Stimulated activated CD8-positive, alpha-beta memory T cell treated with anti-CD3 and anti-CD28 coated beads, Interleukin-7, amount 100 ng/mL, for 48 hours (primary cell): ENCODE measurements at places on chromosomes 3 and 15.
A peak's percentile ranks its signal among the peaks of the same experiment; 100 is the strongest.

DNA sequence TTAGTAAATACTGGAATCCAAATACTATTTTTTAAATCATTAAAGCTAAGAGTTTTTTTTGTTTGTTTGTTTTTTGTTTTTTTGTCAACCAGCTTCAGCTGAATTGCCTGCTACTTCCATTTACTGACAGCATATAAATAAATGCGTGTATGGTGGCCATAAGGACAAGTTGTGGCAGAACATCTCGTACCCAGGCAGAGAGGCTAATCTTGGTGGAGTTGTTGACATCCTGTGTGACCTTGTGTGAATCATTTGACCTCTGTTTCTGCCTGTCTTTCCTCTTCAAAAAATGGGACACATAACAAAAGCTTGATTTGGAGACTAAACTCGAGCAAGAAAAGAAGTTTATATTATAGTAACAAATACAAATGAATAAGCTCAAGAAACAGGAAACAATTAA lies 734.2 kb downstream of the MCTP2 start:
- no peak for DNase-seq

DNA sequence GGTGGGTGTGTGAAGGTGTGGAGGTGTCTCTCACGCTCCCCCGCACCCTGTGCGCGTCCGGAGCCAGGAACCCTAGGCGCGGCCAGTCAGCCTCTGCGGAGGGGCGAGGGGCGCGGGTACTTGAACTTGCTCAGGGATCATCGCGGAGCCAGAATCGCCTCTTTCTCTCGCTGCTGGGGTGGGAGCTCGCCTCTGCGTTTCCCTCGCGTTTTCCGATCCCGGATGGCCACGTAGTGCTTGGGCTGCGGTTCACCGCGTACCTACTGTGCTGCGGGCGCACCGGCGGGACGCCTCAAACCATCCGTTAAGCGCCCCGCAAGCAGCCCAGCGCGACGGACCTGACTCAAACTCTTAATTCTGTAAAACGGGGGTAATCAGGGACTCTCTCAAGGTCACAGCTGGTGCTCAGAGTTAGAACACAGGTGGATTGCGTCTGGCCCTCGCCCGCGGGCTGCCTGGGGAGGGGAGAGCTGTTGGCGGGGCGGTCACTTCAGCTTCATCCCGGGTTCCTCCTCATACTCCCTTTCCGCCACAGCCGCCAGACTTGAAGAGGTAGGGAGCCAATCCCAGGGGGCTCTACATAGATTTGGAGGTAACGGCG lies 686 bp downstream of the MYRIP start:
- DNase-seq: no peak

DNA sequence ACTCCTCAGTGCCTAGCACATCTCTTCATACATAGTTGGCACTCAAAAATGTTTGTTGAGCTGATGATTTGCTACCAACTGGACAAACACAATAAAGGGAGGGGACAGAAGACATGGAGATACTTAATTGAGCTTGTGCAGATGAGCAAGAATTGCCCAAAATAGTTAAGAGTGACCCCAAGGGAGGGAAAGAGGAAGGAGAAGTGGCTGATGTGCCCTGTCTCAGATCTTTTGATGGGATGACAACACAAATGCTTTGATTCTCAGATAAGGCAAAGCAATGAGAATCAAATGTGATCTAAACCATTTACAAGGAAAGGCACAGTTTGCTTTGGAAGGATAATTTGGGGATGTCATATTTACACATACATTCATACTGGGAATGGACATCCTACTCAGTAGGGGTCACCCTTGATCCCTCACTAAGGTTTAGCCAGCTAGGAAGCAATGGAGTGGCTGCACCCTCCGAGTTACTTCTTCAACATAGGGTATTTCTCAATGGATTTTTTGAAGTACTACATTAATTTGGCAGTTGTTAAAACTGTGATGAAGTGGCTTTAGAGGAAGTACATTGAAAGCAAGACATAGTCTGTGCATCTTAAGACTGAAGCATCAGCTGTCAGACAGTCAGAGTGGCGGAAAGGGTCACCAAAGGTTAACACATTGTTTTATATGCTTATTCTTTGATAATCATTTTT lies 21.9 kb upstream of the SSR3 start:
- no peak for DNase-seq

DNA sequence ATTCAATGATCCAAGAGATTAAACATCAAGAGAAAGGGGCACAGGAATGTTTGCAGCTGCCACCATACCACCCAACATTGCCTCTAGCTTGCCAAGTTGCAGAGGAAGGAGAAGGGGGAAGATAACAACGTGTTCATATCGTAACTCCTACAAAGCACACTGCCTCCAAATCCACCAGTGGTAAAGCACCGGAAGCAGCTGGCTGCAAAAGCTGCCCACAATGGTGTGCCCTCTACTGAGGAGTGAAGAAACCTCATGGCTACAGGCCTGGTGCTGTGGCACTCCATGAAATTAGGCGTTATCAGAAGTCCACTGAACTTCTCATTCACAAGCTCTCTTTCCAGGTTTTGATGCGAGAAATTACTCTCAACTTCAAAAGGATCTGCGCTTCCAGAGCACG lies 263.9 kb upstream of the STT3B start:
- DNase-seq: no peak

DNA sequence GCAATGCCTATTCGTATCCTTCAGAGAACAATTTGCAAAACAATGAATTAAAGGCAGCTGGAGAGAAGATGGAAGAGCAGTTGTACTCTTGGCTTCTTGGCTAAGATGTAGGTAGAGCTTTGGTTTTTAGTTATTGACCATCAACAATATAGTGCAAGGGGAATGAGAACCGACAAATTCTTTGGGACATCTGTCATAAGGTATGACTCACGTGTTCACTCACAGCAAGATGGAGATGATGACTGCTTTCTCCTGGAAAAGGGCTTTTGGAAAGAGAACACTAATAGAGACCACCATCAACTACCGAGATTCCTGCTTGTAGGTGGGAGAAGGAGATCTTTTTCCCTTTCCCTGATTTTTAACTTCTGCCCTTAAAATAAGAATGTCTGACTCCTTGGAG lies 234.9 kb downstream of the NTRK3 start:
- DNase-seq: no peak

DNA sequence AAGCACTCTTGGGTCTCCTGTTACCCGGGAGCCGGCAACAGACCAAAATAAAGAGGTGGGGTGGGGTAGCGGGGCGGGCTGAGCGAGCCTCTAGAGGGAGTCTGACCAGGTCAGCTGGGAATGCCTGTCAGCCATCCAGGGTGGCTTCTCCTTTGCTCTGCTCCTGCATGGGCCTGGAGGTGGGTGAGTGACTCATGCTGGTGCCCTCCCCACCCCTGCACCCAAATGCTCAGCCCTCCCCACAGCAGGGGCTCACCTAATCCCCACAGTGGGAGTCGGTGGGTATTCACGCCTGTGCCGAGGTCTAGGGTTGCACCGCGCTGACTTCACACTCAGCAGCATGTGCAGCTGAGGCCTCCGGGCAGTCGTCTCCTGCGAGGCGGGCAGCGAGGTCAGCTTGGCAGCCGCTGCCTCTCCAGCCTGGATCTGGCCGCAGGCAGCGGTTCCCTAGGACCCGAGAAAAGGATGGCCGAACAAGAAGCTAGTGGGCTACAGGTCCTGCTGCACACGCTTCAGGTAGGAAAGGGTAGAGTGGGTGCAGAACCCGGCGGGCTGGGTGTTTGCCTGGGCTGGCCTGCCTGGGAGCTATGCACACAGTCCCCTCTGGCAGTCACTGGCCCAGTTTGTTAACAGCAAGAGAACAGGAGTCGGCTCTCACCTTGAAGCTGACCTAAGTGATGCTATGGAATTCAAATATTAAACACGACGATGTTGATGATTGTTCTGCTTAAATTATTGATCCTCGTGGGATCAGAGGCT lies at the start of gene AGBL1:
AGBL1 (plus strand) TSS at position 364 of the 759 bp plus-strand sequence.
- no peak for DNase-seq

DNA sequence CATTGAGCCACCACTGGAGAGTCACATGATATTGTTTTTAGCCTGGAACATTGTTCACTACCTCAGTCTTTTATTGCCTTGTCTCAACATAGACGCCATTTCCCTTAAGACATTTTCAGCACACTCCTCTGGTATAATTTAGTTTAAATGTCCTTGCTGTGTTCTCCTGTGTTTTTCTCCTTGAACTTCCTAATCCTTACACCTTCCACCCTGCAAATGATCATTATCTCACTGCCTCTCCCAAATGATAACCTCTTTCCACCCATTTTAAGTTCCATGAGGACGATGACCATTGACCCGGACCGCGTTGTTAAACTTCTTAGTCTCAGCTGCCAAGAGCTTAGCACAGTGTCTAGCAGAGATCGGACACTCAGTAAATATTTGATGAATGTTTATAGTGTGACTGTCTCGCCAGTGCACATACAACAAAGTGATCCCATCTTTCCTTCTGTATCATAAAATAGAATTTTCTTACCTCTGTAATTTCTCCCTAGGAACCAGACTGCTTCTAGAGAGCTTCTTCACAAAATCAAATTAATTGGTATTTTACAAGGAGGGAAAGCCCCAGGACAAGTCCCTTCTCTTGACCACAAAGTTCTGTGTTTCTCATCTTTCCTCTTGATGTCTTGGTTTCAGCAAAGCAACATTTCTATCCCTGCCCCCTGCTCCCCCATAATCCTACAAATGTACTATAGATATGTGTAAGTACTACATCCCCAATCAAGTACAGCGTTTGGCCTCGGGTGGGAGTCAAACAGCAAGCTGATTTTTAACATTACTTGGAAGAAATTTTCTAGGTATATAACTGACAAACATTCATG lies 429.6 kb downstream of the LPP start:
- DNase-seq: peak; percentile 33

GRCh38 chr3:10981961-10982360 lies 10.6 kb upstream of the SLC6A1 start:
- DNase-seq: no peak

GRCh38 chr15:73686781-73687256 lies 2.6 kb downstream of the CD276 start:
- DNase-seq: no peak

DNA sequence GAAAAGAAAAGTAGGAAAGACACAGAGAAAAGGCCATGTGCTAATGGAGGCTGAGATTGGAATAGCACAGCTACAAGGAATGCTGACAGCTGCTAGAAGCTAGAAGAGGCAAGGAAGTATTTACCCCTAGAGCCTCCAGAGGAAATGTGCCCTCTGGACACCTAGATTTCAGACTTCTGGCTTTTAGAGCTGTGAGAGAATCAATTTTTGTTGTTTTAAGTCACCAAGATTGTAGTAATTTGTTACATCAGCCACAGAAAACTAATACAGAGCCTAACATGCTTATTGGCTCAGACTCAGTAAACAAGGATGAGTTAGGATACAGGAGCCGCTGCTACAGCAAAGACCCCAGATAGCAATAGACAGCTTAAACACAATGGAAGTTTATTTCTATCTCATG lies 33.1 kb upstream of the GLCE start:
- no peak for DNase-seq

DNA sequence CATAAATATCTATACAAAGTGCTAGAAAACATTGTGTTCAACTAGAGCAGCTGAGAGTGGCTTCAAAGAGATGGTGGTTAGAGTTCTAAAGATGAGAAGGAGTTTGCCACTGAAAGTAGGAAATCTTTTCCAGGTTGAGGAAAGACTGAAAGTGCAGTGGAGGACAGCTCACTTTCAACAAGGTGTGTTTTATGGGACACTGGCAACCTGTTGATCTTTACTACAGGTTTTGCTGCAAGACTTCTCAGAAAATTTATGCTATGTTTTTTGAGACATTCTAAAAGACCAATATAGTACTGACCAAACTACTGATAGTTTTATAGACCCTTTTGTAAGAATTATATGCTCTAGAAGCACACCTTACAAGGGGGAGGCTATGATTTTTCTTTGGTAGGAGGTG lies 3.8 kb downstream of the CHRNA7 start:
- no peak for DNase-seq
